ENCODE measurements at places on chromosomes 2 and 18.
A peak's percentile ranks its signal among the peaks of the same experiment; 100 is the strongest.

- no peak for DNase-seq
These were observed 53.1 kb upstream of the HS6ST1 start for GRCh38 chr2:128371648-128372345.

DNA sequence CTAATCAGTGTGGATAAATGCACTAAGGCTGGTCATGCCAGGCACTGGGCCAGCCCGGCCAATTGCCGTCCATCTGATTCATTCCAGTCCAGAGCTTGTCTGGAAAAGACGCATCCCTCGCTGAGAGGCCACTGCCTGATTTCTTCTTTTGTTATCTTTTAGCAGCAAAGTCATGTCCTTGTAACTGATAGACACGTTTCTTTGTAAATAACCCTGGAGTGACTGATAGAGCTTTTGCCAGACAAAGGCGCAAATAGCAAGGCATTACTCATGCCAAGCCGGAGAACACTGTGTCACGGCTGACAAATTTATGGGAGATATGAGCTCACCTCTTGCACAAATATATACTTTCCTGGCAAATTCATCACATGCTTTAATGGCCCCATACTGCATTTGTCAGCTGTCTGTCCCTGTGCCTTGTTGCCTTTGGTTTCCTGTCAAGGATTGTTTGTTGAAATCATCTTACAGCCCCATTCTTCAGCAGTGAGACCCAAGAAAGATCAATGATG lies 164.4 kb downstream of the ETAA1 start:
- DNase-seq, result peak; percentile 20

GRCh38 chr2:124316133-124316532 lies 291.0 kb downstream of the CNTNAP5 start:
- DNase-seq, result no peak

DNA sequence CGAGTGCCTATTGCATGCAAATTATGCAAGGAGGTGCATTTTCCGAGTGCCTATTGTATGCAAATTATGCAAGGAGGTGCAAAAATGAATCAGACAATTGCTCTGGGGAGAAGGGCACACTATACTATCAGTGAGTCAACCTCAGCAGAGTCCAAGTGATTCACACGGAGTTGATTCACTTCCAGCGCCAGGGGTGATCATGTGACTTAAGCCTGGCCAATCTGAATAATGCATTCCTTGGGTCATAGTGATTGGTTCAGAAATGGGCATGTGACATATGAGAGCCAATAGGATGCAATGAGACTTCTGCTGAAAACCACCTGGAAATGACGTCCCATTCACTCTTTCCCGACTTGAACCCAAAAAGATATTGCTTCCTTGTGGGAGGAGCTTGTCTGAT lies 152.2 kb downstream of the DAW1 start:
- DNase-seq, result no peak

DNA sequence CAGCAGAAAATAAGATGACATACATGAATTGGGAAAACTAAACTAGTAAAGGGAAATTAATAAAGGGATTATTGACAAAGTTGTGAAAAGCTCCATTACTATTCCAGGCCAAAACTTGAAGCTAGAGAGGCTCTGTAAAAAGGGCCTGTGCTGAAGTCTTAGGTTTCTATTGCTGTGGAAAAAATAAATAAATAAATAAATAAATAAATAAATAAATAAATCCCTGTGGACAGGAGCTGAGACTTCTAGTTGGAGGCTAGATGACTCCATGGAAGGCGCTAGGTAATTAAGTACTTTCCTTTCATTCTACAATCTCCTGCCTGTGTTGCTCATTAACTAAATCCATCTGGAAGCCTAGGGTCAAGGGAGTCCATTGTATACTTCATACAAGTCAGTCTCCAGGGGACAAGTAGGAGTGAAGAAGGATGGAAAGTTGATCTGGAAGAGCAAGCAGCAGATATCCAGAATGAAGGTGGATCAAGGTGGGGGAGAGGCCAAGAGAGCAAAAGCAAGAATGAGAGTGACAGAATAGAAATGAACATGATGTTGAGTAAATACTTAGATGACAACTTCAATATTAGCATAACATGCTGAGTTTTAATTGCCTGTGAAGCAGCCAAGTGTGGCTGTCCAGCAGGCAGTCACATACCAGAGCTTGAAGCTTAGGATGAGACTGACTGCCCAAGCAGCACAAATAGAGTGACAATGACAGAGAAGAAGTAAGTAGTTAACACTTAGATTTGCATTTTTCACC lies 26.2 kb upstream of the CCNT2 start:
- DNase-seq, result no peak

DNA sequence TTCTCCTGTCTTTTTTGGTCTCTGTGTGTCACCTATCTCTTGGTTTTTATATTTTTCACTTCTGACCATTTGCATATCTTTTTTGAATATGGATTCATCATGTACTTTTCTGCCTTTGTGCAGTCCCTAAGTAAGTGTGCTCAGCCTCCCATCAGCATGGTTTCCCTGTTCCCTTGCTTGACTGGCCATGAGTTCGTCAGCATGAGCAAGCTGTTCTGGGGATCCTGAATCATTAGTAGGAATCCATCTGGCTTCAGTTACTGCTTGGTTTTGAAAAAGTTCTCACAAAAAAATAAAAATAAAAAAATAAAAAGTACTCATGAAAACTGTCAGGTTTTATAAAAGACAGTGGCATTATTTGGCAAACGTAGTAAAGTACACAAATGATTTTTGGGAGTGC lies 144.1 kb downstream of the NCOA1 start:
- no peak for DNase-seq

DNA sequence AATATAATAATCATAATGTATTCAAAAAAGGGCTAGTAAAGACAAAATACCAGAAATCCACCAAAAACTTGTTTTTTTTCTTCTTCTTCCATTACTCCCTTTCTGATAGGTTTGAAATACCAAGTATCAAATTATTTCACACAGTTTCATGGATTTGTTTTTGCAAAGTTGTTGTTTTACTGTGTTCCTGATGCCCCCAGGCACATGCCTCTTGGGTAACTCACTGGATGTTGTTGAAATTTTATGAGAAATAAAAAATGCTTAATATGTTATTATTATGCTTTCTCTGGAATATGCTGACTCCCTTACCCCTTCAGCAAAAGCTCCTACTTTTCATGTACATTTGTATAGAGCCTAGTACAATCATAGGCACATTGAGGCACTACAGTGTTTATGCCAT lies 419.6 kb downstream of the NRXN1 start:
- DNase-seq, result no peak

DNA sequence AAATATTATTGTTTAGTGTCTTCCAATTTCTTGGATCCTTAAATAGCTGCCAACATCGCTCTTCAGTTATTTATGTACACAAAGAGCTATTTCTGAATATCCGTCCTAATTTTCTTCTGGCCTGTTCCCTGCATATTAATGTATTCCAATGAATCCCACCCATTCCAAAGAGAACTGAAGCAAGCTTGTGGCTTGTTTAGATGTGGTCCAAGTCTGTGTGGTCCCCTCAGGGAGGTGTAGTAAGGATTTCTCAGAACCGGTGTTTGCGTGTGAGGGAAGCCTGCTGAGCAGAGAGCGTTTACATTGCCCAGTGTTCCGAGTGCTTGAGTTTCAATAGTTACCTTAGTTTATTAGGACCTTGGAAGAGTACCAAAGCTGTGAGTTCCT lies 25.1 kb upstream of the IL1R1 start:
- no peak for DNase-seq

DNA sequence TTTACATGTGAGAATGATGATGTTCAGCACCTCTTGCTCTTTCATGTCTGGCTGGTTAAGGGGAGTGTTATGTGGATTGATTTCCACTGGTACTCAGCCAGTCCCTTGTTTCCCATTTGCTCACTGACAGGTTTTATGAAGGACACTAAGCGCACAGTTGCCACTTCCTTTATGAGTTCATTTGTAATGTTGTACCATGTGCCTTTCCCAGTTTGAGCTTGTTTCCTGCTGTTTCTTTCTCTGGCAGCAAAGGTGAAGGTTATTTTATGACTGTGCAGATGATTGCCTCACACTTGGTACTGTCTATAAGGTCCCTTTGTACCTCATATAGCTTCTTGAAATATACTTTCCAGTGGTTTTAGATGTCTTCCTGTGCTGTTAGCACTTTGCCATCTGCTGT lies 1700.5 kb upstream of the TMEFF2 start:
- DNase-seq, result no peak

GRCh38 chr2:212721026-212721451 lies 182.4 kb upstream of the ERBB4 start:
- DNase-seq, result no peak

- DNase-seq, result no peak
These were observed 10.2 kb downstream of the RSAD2 start for GRCh38 chr2:6887751-6888192.

- no peak for DNase-seq
These were observed 1.3 kb upstream of the FIGN start for GRCh38 chr2:163737190-163737439.

GRCh38 chr2:108228006-108228405 lies 11.8 kb upstream of the SULT1C3 start:
- no peak for DNase-seq

DNA sequence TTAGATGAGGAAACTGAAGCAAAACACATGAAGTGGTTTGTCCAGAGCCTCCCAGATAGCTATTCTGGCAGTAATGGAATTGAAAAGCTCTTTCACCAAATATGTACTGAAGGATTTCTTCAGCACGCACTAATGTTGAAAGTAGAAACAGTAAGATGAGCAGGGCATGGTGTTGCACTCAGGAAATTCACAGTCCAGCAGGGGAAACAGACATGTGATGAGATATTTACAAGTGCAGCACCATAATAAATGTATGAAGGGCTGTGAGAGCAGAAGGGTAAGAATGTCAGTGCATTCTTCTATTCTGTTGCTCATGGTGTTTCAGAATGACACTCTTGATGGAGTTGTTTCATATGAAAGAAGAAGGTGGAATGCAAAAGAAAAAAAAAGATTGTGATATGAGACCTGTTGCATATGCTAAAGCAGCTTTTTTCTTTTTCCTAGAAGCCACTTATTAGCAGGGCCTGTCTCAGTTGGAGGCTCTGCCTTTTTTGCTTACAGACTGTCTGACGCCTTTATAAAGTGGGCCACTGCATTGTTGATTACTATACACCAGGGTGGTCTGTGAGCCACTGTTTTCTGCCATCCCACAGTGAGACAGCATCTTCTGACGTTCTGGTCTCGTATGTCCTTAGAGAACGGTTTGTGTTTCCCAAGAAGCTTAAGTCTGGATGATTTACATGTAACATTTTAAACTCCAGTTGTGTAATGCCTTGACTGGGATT lies 516.9 kb downstream of the ARHGAP15 start:
- DNase-seq, result no peak

DNA sequence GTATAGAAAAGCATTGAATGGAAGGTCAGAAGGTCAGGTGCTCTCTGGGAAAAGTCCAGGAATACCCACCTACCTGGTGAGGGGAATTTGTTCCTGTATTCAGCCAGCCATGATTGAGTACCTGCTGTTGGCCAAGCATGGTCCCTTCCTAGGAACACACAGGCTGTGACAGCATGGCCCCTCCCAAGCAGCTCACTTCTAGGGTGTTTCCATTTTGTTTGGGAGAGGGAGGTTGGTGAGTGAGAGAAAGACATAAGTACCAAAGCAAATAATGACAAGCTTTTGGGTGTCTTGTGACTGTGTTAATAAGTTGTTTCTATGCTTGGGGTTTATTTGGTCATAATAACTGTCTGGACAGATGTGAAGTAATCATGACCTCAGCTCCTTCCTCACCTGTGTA lies 46.3 kb downstream of the CABLES1 start:
- DNase-seq, result no peak

- no peak for DNase-seq
These were observed 69.3 kb downstream of the NRP2 start for GRCh38 chr2:205751569-205752031.

- no peak for DNase-seq
These were observed 64.4 kb downstream of the GREB1 start for GRCh38 chr2:11598228-11598731.

- no peak for DNase-seq
These were observed 602.7 kb upstream of the ZNF804A start for GRCh38 chr2:183995632-183996031.

DNA sequence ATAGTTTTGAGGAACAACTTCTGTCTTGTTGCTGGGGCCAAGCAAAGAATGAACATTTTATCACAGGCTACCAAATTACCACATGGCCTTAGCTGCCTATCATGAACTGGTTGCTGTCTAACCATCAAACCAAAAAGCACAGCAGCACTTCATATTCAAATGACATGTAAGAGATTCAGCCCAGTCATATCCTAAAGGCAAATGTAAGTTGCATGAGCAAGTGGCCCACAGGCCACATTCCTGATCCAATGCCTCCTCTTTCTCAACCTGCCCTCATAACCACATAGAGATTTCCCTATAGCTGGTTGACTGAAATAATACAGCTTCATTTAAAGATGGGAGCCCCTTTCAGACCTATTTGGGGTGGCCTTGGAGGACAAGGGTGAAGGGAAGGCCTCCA lies 572.3 kb downstream of the IRS1 start:
- DNase-seq, result no peak

DNA sequence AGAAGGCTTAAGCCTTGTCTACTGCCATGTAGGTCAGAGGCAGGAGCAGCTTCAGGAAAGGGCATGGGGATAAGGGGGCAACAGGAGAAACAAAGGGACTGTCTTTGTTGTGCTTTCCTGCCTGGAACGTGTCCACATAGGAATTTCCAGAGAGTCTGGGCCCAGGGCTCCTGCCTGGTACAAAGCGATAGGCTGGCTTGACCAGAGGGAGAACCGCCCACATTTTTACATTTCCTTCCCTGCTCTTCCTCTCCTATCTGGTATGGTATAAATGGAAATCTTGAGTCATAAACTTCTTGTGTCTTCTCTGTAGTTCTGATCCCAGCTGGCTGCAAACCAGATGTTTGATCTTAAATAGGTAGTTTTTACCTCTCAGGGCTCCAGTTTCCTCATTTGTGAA lies 414.8 kb downstream of the HRH4 start:
- DNase-seq, result no peak

- peak; percentile 57 for DNase-seq
These were observed 11.5 kb downstream of the MFSD2B start for GRCh38 chr2:24021122-24021998.

- no peak for DNase-seq
These were observed 153.2 kb downstream of the NEDD4L start for GRCh38 chr18:58196881-58197872.

DNA sequence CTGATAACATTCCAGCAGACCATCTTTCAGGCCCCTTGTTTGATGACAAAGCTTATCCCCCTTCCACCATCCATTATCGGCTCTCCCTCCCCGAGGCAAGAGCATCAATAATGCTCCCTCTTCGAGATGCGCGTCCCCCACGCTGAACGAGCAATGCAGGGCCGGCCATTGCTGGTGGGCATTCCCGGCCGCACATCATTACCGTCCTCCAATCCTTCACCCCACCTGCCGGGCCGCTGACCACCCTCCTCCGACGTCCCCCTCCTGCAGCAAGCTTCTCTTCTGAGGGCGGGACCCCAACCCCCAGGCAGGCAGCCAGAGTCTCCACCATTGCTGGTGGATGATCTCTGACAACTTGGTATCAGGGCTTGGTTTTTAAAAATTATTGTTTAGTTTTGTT lies 208.6 kb downstream of the SMAD2 start:
- DNase-seq, result no peak

- DNase-seq, result no peak
These were observed 5.3 kb downstream of the BCL2 start for GRCh38 chr18:63314062-63314790.

Measured in HEK293T (cell line).